PC-3 (cell line): ENCODE measurements at places on chromosomes 16 and 17.

DNA sequence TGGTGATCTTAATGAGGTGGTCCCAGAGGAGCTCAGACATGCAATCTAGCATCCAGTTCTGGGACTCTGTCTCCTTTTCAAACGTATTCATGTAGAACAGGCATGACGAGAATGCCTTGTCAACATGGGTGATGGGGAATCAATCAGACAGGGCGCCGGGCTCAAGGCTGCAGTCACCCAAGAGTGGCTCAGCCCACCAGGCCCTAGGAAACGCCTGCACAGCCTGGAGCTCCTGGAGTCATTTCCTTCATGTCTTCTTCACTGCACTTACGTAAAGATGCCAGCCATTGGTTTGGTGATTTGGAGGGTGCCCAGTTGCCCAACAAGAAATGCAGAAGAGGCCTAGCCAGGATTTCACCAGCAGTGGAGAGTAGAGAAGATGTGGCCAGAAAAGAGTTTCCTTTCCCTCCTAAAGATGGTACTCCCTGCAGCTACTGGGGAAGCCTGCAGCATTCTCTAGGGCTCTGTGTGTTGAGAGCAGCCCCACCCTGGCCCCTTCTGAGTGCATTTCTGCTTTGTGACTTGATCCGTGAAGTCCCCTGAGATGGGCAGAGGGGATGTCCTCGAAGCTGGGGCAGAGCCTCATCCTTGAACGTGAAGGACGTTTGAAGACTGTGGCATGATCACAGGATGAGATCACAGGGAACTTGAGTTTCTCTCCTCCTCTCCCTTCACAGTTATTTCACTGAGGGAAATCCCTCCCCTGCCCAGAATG is 24.0 kb upstream of the STH start:
- DNase-seq, result no peak

- no peak for DNase-seq
These were observed 74.1 kb downstream of the SREBF1 start for GRCh38 chr17:17762744-17763105.

DNA sequence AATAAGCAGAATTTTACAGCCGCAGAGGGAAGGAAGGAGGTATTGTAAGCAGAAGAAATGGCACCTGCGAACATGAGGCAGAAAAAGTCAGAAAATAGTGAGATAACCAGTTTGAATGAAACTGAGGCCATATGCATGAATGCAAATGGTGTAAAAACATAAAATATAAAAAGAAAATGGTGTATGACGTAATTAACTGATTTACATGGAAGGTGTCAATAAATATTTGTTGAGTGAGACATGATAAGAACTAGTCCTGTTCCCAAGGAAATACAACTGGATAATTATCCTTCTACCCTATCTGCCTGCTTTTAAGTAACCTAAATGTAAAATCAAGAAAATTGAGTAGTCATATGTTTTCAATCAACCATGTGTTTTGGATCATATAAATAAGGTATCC is 178.1 kb upstream of the TOX3 start:
- DNase-seq, result no peak

- no peak for DNase-seq
These were observed 57.7 kb downstream of the BAIAP2 start for GRCh38 chr17:81092518-81093095.

DNA sequence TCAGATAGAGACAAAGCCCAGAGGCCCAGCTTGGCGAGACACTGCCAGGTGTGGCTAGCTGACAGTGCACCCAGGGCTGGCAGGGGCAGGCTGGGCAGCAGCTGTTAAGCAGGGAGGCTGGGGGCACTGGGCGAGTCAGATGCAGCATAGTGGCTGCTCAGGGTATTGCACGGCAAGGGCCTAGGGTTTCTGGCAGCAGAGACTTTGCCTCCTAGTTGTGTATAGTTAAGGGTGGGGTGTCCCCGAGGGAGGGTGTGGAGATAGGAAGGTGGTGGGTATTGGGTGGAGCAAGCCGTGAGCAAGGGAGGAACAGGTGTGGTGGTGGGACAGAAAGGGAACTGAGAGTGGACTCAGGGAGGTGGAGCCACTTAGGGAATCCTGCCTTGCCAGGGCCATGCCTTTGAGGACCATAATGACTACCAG is 66.0 kb downstream of the SMPD3 start:
- DNase-seq, result no peak

DNA sequence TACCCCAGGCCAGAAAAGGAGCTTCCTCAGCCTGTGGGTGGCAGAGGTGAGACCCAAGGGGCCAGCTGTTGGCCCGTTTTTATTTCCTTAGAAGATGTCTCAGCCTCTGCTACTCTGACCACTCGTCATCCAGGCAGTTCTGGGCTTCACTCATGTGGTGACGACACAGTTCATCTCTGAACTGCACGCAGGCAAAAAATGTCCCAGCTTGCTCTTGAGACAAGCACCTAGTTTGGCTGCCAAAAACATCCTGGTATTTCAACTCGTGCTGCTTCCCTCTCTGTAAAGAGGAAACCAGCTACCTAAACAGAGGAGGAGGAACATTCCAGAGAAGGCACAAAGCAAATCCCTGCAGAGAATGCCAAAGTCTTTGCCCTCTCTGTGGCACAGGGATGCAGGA is 125.7 kb downstream of the XYLT1 start:
- DNase-seq, result no peak
